ENCODE measurements at places on chromosomes 12 and 14.

- DNase-seq = no peak
Measured at GRCh38 chr14:95273001-95273978, 46.4 kb downstream of the CLMN start.

DNA sequence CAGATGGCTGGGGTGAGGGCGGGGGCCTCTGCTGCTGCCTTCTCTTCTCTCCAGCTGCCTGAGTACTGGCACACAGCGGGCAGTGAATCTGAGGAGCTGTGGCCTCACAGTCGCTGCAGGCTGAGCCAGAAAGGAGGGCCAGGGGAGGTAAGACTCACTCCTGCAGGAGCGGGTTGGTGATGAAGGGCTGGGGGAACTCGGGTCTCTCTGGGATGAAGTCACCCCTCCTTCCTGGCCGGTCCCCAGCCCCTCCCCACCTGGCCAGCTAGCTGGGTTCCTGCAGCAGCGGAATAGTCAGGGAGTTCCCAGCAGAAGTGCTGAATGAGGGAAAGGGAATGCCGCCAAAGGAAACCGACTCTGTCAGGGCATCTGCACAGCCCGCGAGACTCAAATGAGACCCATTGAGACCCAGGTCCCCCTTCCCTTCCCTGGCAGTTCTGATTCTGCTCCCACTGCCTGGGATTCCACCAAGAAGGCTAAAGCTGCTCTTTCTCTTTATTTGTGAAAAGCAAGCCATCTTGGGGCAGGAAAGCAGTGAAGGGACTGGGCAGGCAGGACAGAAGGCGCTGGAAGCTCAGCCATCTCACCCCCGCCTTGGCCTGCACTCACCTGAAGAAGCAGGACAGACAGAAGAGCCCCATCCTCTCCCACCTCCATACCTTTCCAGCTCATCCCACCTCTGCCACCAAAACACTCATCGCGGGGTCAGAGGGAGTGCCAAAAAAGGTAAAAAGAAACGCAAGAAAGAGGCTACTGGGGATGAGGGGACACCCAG lies 5.3 kb downstream of the NGB start:
- no peak for DNase-seq

DNA sequence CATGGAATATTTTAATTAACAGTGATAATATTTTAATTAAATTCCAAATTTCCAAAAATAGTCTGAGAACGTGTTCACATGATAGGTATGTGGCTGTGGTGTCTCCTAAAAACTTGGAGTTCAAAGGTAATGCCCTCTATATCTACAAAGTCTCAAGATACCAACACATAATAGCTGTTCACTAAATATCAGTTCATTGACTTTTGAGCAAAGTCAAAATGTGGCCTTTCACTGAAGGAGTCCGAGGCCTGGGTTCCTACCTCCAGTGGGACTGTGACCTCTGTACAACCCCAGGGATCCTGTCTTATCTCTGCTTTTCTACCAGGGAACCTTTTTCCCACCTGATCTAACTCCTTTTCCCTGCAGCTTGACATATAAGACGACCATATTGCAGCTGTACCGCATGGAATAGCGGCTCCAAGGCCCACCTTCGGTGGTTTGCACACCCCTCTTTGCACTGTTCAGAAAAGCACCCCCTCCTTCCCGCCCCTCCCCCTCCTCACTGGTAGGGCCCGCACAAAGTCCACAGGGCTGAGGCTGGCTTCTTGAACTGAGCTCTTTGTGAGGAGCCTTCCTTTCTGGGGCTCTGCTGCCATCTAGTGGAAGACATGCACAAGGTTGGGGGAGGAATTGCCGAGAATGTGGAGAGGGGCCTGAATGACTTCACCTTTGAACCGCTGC lies 3.1 kb downstream of the CCND2 start:
- DNase-seq = peak; percentile 70

DNA sequence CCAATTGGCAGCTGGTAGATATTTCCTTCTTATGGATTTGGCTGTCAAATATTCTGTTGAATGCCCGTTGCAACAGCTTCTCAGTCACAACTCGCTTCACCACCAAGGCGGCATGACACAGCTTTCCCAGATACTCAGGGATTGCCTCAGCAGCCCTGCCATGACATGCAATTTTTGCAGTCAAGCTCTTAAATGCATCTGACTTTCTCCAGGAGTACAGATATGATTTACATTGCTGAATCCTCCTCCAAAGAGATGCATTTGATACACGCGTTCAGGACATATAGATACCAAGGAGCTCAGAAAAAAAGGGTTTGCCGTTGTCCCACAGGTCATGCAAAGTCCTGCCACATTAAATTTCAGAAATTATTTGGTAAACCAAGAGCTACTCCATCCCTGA lies 6.5 kb downstream of the KRT5 start:
- no peak for DNase-seq

DNA sequence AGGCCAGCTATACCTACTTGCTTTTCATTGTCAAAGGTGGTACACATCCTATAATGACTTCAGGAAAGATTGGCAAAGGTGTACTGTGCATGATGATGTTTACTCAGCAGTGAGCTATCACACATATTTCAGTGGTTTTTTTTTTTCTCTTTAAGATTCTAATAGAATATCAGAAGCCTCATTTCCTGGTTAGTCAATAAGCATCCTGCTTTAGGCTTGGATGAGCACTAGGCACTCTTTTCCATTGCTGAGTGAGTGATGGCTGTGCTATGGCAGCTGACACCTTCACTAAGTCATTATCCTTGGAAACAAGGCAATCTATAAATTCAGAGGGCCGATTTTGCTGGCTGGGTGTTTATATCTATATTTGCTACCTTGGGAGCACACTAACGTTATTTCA lies 161.1 kb upstream of the RASSF8 start:
- DNase-seq = no peak

GRCh38 chr14:50083467-50084337 lies 32.7 kb downstream of the VCPKMT start:
- no peak for DNase-seq
